ENCODE measurements at places on chromosomes 1 and 21. TPM values are rescaled to one million over a fixed set of nuclear protein-coding genes. Genes with fewer than 3 reads are reported as not detected.

- H3K4me1 ChIP-seq: no peaks in the 10 kb centered on the region
- no peak for DNase-seq
- no peak overlapping the region for H3K4me3 ChIP-seq
- no peaks in the 10 kb centered on the region for H3K36me3 ChIP-seq
Observed at GRCh38 chr1:77639557-77640069, 42.8 kb downstream of the ZZZ3 start.

GRCh38 chr1:189701606-189702005 is 776.1 kb downstream of the BRINP3 start:
- H3K4me1 ChIP-seq: no peaks in the 10 kb centered on the region
- H3K4me3 ChIP-seq: no peak overlapping the region
- H3K27ac ChIP-seq: no peak overlapping the region
- no peak for DNase-seq
- H3K27me3 ChIP-seq: no peaks in the 10 kb centered on the region

- no peak for DNase-seq
- H3K27me3 ChIP-seq: no peaks in the 10 kb centered on the region
- no peak overlapping the region for H3K27ac ChIP-seq
- no peaks in the 10 kb centered on the region for H3K4me1 ChIP-seq
- H3K36me3 ChIP-seq: no peaks in the 10 kb centered on the region
- no peak overlapping the region for H3K4me3 ChIP-seq
Observed at GRCh38 chr1:87474098-87474497, 145.4 kb downstream of the LMO4 start.

GRCh38 chr1:3880429-3881192 is 19.5 kb downstream of the C1orf174 start:
- H3K27ac ChIP-seq: peak overlapping the region; percentile 85
- peak; percentile 61 for DNase-seq
- H3K4me1 ChIP-seq: peaks cover 3% of the 10 kb centered on the region
- peaks cover 3% of the 10 kb centered on the region for H3K36me3 ChIP-seq
- no peak overlapping the region for H3K4me3 ChIP-seq

The SLC19A2 gene
- 7.8 TPM for total RNA-seq

DNA sequence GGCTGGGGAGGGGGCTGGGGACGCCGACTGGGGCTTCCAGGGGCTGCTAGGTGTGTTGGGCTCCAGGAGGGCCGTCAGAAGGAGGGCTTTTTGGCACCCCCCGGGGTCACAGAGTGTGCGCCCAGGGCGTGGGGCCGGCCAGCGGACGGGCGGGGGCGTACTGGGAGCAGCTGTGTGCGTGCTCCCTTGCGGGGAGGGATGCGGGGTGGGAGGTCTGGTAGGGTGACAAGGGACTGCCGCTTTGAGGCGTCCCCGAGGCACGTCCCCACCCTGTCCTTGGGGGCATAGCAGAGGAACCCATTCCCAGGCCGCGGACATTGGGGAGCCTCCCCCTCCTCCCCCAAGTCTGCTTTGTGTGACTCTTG is 1.1 kb downstream of the FOXO6 start:
- peaks cover 2% of the 10 kb centered on the region for H3K4me1 ChIP-seq
- H3K4me3 ChIP-seq: no peak overlapping the region
- H3K27ac ChIP-seq: no peak overlapping the region
- peak; percentile 83 for DNase-seq

The DCST1 gene
- not detected for total RNA-seq

DNA sequence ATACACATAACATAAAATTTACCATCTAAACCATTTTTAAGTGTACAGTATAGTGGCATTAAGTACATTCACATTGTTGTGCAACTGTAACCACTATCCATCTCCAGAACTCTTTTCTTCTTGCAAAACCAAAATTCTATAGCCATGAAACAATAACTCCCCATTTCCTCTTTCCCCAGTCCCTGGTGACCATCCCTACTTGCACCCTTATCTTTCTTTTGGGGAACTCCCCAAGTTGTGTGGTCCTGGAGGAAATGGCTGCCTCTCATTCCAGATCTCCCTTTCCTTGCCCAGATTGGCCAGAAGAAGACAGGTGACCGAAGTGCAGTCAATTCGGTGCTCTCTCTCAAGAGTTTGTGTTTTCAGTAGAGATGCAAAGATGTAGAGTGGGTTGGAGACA is 389.6 kb upstream of the C1orf87 start:
- no peaks in the 10 kb centered on the region for H3K36me3 ChIP-seq
- no peak overlapping the region for H3K27ac ChIP-seq
- H3K27me3 ChIP-seq: no peaks in the 10 kb centered on the region

DNA sequence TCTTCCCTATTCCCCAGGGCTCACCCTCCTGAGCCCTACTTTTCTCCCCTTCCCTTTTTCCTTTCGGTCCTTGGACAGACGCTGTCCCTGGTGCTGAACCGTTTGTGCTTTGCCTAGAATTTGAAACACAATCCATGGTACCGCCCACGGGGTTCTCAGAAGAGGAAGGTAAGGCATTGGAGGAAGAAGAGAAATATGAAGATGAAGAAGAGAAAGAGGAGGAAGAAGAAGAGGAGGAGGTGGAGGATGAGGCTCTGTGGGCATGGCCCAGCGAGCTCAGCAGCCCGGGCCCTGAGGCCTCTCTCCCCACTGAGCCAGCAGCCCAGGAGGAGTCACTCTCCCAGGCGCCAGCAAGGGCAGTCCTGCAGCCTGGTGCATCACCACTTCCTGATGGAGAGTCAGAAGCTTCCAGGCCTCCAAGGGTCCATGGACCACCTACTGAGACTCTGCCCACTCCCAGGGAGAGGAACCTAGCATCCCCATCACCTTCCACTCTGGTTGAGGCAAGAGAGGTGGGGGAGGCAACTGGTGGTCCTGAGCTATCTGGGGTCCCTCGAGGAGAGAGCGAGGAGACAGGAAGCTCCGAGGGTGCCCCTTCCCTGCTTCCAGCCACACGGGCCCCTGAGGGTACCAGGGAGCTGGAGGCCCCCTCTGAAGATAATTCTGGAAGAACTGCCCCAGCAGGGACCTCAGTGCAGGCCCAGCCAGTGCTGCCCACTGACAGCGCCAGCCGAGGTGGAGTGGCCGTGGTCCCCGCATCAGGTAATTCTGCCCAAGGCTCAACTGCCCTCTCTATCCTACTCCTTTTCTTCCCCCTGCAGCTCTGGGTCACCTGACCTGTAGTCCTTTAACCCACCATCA is 10.4 kb downstream of the BCAN start:
- no peaks in the 10 kb centered on the region for H3K36me3 ChIP-seq
- no peak overlapping the region for H3K4me3 ChIP-seq
- H3K27ac ChIP-seq: no peak overlapping the region
- no peaks in the 10 kb centered on the region for H3K4me1 ChIP-seq
- peak; percentile 44 for DNase-seq

The PPFIA4 gene
- total RNA-seq: 1.7 TPM

DNA sequence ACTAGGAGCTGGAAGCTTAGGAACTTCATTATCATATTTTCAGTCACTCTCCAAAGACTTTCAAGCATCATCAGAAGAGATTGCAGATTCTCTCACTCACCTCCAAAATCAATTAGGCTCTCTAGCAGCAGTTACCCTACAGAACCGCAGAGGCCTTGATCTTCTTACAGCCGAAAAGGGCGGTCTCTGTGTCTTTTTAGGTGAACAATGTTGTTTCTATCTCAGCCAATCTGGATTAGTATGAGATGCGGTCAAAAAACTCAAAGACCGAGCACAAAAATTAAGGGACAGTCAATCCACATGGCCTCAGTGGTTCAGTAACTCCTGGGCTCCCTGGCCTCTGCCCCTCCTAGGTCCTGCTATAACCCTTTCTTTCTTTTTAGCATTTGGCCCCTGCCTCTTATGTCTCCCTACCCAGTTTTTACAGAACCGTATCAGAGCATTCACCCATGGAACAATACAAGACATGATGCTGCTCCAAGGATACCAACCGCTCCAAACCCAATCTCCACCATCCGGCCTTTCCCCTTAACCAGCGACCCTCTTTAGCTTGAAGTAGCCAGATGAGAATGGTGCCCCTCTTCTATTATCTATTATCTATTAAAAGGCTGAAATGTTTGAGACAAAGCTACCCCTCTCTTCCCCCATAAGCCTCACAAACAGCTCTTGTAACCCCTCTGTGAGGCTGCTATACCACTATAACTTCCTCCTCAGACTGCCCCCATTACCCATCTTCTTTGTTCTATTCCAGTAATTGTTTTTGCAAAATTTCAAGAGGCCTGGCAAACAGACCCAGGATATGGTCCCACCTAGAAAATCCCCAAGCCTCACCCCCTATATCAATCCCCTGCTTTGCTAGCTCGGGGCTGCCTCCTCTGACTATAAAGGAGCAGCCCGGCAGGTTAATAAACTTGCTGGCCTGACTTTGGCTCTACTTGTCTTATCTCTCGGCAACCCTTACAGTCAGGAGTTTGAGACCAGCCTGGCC is 18.7 kb upstream of the CA6 start:
- no peak overlapping the region for H3K4me3 ChIP-seq
- DNase-seq: no peak
- H3K27ac ChIP-seq: no peak overlapping the region
- H3K36me3 ChIP-seq: no peaks in the 10 kb centered on the region
- H3K27me3 ChIP-seq: no peaks in the 10 kb centered on the region

The EPRS1 gene
- 88.7 TPM for total RNA-seq

The SPRR2E gene
- not detected for total RNA-seq

The IQCC gene
- total RNA-seq: 3.5 TPM

The SLC6A9 gene
- 12.6 TPM for total RNA-seq

DNA sequence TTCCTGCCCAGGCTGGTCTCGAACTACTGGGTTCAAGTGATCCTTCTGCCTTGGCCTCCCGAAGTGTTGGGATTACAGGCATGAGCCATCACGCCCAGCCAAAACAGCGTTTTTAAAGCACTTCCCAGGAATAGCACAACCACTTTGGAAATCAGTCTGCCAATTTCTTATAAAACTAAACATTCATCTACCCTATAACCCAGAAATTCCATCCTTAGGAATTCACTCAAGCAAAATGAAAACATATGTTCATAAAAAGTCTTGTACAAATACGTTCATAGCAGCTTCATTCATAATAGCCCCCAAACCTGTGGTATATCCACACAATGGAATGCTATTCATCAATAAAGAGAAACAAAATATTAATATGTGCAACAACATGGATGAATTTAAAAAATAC is 36.1 kb downstream of the PHC2 start:
- DNase-seq: no peak
- no peaks in the 10 kb centered on the region for H3K27me3 ChIP-seq

DNA sequence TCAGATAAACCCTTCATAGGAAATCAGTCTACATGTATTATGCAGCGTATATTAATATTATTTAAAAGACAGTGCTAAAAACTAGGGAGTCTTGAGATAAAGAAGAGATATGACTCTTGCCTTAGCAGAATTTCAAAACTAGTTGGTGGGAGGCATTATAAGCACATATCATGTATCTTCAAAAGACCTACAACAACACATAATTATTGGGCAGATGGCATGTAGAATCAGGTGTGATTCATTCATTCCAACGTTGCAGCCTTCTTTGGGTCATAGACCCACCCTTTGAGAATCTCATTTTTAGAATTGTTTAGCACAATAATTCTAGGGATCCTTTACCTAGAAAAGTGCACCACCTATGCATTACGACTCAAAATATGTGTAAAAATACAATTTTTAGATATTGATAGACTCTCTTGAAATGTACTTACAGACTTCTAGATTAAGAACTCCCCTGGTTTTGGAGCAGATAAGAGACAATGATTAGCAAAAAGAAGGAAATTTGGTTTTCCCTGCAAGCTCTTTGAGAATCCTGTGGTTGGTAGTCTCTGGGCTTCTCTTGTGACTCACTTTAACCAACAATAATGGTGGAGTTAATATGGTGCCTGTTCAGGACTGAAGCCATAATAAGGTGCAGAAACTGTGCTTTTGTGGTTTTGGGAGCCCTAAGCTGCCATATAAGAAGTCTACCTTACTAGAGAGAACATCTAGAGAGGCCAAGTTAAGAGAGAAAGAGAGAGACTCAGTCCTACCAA is 85.3 kb upstream of the RGS4 start:
- H3K36me3 ChIP-seq: no peaks in the 10 kb centered on the region
- no peak for DNase-seq
- no peaks in the 10 kb centered on the region for H3K4me1 ChIP-seq
- H3K27ac ChIP-seq: no peak overlapping the region
- no peak overlapping the region for H3K4me3 ChIP-seq

GRCh38 chr1:91783423-91784170 is 102.4 kb downstream of the TGFBR3 start:
- no peak overlapping the region for H3K27ac ChIP-seq
- no peak for DNase-seq
- H3K4me1 ChIP-seq: peaks cover 18% of the 10 kb centered on the region
- no peaks in the 10 kb centered on the region for H3K36me3 ChIP-seq
- H3K4me3 ChIP-seq: no peak overlapping the region
- H3K27me3 ChIP-seq: no peaks in the 10 kb centered on the region

DNA sequence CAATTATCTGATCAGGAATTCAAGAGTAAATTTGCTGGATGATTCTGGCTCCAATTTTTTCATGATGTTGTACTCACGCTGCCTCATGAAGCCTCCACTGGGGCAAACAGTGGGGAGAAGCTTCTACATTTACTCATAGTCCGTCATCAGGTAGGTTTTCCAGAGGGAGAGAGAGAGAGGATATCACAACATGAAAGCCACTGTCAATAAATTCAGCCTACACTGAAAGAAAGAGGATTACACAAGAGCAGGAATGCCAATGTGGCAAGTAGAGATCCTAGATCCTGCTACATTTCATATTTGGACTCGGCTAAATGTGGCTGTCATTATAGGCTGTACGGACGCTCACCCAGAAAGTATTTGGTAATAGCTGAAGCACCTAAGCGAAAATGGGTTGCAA is 819.9 kb downstream of the BRINP3 start:
- H3K4me3 ChIP-seq: no peak overlapping the region
- DNase-seq: no peak
- no peaks in the 10 kb centered on the region for H3K36me3 ChIP-seq

GRCh38 chr1:71231751-71232150 is 150.9 kb upstream of the ZRANB2 start:
- DNase-seq: no peak
- H3K4me1 ChIP-seq: no peaks in the 10 kb centered on the region
- no peaks in the 10 kb centered on the region for H3K27me3 ChIP-seq
- no peak overlapping the region for H3K27ac ChIP-seq
- H3K36me3 ChIP-seq: no peaks in the 10 kb centered on the region
- no peak overlapping the region for H3K4me3 ChIP-seq

- H3K4me3 ChIP-seq: peak overlapping the region; percentile 73
- DNase-seq: peak; percentile 70
- no peaks in the 10 kb centered on the region for H3K36me3 ChIP-seq
- peak overlapping the region; percentile 49 for H3K27ac ChIP-seq
- H3K4me1 ChIP-seq: no peaks in the 10 kb centered on the region
Observed at GRCh38 chr1:167713330-167714081, 8.3 kb upstream of the MPZL1 start.

GRCh38 chr21:38460171-38460742 is 38.0 kb downstream of the ERG start:
- H3K27me3 ChIP-seq: no peaks in the 10 kb centered on the region
- no peak overlapping the region for H3K27ac ChIP-seq
- no peaks in the 10 kb centered on the region for H3K4me1 ChIP-seq
- no peaks in the 10 kb centered on the region for H3K36me3 ChIP-seq
- H3K4me3 ChIP-seq: no peak overlapping the region

The NCF2 gene
- total RNA-seq: 16.7 TPM

All from kidney (tissue), 22 donors.